Urinary bladder (tissue), 4 donors: ENCODE measurements at places on chromosomes 1 and 21. TPM values are rescaled to one million over a fixed set of nuclear protein-coding genes. Genes with fewer than 3 reads are reported as not detected.

Gene FNDC5
- 1.5 TPM for polyA plus RNA-seq

Gene NECTIN4
- polyA plus RNA-seq, result 5.0 TPM

Gene GJA5
- 14.9 TPM for polyA plus RNA-seq

Gene KRTAP19-1
- polyA plus RNA-seq, result not detected
